Epithelial cell of umbilical artery (primary cell): ENCODE measurements at places on chromosomes 1 and 21. TPM values are rescaled to one million over a fixed set of nuclear protein-coding genes. Genes with fewer than 3 reads are reported as not detected.

Gene AMIGO1
- 0.65 and 0.76 TPM in 2 replicates for total RNA-seq

Gene ACTN2
- 0.32 TPM in 1 of 2 replicates, not detected in the other for total RNA-seq

Gene FLG
- total RNA-seq: under 0.01 TPM in 1 of 2 replicates, not detected in the other

Gene TRIM45
- 1.4 and 3.2 TPM in 2 replicates for total RNA-seq

Gene LEFTY1
- total RNA-seq: under 0.01 TPM in 1 of 2 replicates, not detected in the other

Gene PRKAA2
- total RNA-seq: 2.3 and 3.8 TPM in 2 replicates

Gene MIER1
- 23.7 and 34.3 TPM in 2 replicates for total RNA-seq

Gene SAMD13
- total RNA-seq: 3.6 and 5.2 TPM in 2 replicates

Gene MACF1
- total RNA-seq: 444 and 492 TPM in 2 replicates

Gene DCDC2B
- total RNA-seq: not detected in 2 replicates

Gene TMEM240
- 2.9 and 4.1 TPM in 2 replicates for total RNA-seq

Gene KLF17
- not detected in 2 replicates for total RNA-seq

Gene SPATA45
- not detected in 2 replicates for total RNA-seq

Gene MATN1
- under 0.01 TPM in 1 of 2 replicates, not detected in the other for total RNA-seq

Gene WNT3A
- total RNA-seq: not detected in 2 replicates

Gene PAQR6
- under 0.01 and 0.15 TPM in 2 replicates for total RNA-seq

Gene HHAT
- 0.65 and 1.5 TPM in 2 replicates for total RNA-seq

Gene LPAR3
- 0.15 TPM in 1 of 2 replicates, not detected in the other for total RNA-seq
